ENCODE measurements at places on chromosomes 2 and 18.

GRCh38 chr18:45198526-45198925, 416.8 kb upstream of the SLC14A2 start:
- DNase-seq, result no peak

DNA sequence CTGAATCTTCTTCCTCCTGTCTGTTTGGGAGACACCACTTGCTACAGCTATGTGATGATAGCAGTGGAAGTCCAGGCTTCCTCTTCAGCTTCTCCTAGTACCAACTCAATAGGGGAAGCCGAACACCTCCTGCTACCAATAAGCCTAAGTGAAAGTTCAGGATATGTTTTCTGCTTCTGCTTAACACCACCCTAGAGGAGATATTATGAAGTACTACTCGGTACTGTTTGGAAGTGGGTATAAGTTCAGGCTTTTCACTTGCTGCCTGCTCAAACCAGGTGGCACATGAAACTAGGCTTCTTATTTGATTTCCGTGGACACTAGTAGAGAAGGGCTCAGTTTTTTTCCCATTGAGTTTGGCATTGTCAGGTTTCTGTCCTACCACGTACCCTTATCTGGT, 99.8 kb downstream of the PTPN4 start:
- DNase-seq, result no peak

- DNase-seq, result peak; percentile 61
Observed at GRCh38 chr2:209817844-209818271, 46.2 kb downstream of the UNC80 start.

GRCh38 chr2:64337314-64337713, 116.6 kb upstream of the LGALSL start:
- DNase-seq, result no peak

Data from endothelial cell of umbilical vein (primary cell).